ENCODE measurements at places on chromosomes 12 and 14. TPM values are rescaled to one million over a fixed set of nuclear protein-coding genes. Genes with fewer than 3 reads are reported as not detected.

The MYF5 gene
- total RNA-seq: 3.5 TPM

The RNU4-1 gene
- total RNA-seq: under 0.01 TPM

DNA sequence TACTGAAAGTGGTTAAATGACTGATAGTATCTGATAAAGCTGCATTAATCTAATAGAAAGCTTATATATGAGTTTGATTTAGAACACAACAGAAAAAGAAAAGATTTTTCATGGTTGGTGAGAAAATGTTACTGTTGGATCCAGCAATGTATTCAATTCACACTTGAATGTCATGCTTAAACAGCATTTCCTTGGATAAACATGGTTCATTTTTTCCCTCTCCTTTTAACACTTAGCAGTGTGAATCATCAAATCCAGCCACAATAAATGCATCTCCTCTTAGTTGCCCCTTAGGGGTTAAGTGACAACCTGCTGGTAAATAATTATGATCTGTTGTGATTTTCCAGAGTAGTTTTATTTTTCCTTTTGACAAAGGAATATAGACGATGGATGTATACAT, 74.9 kb upstream of the GRIP1 start:
- peak; percentile 0 for DNase-seq

- DNase-seq: no peak
Measured at GRCh38 chr14:103960457-103961055, 18.2 kb upstream of the RD3L start.

Data from skin of body (tissue), 3 donors.